ENCODE measurements at places on chromosomes 1 and 21.

GRCh38 chr1:64062529-64062928 is 140.9 kb upstream of the UBE2U start:
- DNase-seq = no peak

DNA sequence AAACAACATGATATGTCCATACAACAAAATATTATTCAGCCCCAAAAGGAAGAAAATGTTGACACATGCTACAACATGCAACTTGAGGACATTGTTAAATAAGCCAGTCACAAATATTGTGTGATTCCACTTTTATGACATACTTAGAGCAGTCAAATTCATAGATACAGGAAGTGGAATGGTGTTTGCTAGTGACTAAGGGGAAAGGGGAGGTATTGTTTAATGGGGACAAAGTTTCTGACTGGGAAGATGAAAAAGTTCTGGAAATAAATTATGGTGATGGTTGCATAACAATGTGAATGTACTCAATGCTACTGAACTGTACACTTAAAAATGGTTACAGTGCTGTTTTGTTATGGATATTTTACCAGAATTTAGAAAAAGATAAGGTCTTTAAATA is 77.7 kb downstream of the RHOU start:
- no peak for DNase-seq

- DNase-seq = no peak
Measured at GRCh38 chr1:58619286-58620054, 42.4 kb upstream of the TACSTD2 start.

DNA sequence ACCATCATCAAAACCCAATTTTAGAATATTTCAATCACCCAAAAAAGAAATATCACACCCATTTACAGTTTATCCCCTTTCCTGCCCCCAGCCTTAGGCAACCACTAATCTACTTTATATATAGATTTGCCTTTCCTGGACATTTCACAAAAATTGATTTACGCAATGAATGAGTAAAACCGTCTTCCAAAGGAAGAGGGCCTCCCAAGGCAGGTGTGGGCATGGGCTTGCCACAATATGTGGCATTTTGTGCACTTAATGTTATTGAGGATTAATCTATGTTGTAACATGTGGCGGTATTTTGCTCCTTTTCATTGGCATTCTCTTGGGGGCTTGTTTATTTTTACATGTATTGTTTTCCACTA is 11.8 kb upstream of the BMP8B start:
- DNase-seq = no peak

DNA sequence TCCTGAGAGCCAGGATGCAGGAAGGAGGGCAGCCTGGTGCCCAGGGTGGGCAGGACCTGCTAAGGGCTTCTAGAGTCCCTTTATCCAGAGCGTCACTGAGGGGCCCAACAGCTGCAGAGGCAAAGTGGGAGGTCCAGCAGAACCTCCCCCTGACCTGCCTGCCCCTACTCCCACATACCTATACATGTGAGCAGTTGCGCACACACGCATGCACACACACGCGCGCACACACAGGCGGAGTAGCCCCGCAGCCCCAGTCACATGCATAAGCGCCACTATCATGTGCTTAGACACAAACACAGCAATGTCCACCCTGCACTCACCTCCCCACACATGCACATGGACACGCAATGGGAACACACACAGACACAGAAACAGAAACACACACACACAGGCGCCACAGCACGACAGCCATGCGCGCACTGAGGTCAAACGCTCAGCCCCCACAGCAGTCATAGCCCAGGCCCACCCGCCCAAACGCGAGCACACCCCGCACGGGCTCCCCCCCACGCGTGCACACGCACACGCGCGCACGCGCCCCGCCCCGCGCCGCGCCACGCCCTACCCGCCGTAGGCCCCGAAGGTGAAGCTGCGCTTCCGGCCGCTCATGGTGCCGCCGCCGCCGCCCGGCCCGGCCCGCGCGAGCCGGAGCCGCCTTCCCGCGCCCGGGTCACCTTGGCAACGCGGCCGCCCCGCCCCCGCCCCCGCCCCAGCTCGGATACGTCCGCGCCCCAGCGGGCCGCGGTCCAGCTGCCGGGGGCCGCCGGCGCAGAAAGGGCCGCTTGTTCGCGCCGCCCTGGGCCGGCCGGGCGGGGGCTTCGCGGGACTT is 17.7 kb downstream of the RAP1GAP start:
- peak; percentile 51 for DNase-seq

GRCh38 chr1:233613252-233614172 is at the start of gene KCNK1:
Gene KCNK1, plus strand, starts transcription at chr1:233614106. Its CDS starts 66 bp downstream, at chr1:233614172.
- DNase-seq = peak; percentile 85

GRCh38 chr1:61186753-61187152 is 104.4 kb downstream of the NFIA start:
- no peak for DNase-seq

DNA sequence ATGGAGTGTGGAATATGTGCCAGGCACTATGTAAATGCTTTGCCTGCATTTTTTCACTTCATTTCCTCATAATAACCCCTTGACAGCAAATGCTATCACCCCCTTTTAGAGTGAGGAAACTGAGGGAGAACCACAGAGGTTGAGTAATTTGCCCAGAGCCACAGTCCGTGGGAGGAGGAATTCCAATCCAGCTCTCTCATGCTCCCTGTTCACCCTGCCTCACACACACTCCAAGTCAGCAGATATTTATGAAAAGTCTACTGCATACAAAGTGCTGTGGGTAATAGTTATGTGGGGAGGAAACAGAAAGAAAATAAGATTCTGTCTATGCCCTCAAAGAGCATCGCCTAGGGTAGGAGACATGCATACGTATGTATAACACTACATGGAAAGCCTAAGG is 30.9 kb upstream of the RBM15 start:
- no peak for DNase-seq

DNA sequence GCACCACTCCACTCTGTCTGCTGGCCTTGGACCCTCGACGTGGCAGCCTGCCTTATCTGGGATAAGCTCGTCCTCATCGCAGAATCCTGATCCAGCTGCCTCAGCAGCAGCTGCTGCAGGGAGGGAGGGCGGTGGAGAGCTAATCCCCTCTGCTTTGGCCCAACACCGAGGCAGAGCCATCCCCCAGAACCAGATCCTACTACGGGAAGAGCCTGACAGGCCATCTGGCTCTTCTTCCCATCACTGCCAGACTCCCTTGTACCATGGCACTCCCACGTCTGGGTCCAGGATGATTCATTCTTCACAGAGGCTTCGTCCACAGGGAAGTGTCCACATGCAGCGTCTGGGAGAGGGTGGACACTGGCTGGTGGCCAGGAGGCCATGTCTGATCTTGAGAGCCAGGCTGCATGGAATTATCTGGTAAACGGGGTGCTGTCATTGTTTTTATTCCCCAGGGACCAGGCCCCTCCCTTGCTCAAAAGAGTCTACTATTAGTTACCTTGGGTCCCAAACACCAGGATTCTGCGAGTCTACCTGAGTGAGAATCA is 14.6 kb upstream of the PKP1 start:
- DNase-seq = no peak

Measured in transverse colon (tissue), 4 donors.